ENCODE measurements at places on chromosomes 1 and 21.
A peak's percentile ranks its signal among the peaks of the same experiment; 100 is the strongest.

GRCh38 chr1:207811920-207812720, 60.3 kb downstream of the CD46 start:
- no peak for DNase-seq

DNA sequence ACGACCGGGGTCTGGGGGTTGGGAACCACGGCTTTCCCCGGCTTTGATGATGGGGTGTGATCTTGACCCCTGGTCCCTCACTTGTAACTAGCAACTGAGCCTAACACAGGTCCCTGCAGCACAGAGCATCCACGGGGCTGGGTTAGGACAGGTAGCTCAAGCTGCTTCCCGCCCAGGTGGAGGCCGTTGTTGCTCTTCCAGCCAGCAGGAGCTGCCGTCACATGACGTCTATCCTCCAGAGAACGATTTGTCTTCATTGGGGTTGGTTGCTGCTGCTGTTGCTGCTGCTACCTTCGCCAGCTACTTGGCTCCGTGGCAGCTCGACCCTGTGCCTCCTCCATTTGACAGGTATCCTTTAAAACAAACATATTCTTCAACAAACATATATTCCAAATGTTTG, 74.3 kb upstream of the ADAR start:
- no peak for DNase-seq

DNA sequence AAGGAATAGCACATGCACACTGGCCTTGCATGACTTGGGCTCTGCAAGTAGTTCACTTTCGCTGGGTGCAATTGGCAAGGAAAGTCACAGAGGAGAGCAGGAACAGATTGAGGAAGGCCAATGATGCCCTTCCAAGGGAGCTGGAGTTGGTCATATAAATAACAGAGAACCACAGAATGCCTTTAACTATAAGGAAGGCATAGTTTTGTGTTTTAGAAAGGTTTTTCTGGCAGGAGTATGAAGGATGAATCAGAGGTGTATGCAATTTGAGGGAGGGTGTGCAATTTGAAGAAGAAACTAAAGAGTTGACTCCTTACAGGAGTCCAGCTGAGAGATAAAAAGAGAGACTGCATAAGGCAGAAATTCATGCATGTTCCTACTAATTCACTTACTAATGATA, 112.1 kb downstream of the PHTF1 start:
- DNase-seq, result no peak

- DNase-seq, result no peak
These were observed 71.3 kb upstream of the TLR5 start for GRCh38 chr1:223214261-223214807.

DNA sequence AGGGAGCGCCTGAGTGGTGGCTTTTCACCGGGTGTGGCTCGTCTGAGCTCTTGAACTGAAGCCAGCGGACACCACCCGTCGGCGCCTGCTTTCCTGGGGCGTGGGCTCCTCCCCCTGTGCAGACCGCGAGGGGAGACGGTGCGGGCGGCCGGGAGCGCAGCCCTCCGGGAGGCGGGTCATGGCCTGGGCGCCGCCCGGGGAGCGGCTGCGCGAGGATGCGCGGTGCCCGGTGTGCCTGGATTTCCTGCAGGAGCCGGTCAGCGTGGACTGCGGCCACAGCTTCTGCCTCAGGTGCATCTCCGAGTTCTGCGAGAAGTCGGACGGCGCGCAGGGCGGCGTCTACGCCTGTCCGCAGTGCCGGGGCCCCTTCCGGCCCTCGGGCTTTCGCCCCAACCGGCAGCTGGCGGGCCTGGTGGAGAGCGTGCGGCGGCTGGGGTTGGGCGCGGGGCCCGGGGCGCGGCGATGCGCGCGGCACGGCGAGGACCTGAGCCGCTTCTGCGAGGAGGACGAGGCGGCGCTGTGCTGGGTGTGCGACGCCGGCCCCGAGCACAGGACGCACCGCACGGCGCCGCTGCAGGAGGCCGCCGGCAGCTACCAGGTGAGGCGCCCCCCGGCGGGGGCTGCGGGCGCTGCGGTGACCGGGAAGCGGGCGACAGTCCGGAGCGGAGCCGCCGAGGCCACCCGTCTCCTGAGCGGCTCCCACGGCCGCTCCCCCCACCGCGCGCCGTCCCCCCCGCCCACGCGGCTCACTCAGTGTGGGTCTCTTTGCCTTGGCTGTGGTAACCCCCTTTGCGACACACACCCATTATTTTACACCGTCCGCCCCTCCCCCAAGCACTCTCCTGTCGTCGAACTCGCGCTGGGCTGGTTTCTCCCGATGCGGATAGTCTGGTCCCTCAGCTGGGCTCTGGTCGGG, at the start of gene TRIM58:
TSS of gene TRIM58 (plus strand) at position 119 of the 916 bp plus-strand sequence. CDS start at position 179, 60 bp downstream.
- DNase-seq, result peak; percentile 97

GRCh38 chr21:33125680-33126375, 55.9 kb downstream of the OLIG1 start:
- DNase-seq, result no peak

- peak; percentile 27 for DNase-seq
These were observed 4.0 kb upstream of the SAMSN1 start for GRCh38 chr21:14550135-14550534.

- DNase-seq, result no peak
These were observed 125.8 kb downstream of the NFIA start for GRCh38 chr1:61208172-61208571.

DNA sequence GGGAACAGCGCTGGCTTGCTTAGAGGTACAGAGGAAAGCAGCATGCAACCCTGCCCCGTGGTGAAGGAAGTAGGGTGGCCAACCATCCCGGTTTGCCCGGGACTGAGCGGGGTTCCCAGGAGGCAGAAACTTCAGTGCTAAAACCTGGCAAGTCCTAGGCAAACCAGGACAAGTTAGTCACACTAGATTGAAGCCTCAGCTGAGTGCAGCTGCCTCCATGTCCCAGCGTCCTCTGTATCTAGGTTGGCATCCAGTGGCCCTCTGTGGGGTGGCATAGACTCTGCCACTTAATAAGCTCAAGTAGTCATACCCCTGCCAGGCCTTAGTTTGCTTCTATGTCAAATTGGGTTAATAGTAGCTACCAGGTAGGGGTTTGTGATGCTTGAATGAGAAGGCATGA, 67.1 kb downstream of the ATP2B4 start:
- DNase-seq, result no peak

DNA sequence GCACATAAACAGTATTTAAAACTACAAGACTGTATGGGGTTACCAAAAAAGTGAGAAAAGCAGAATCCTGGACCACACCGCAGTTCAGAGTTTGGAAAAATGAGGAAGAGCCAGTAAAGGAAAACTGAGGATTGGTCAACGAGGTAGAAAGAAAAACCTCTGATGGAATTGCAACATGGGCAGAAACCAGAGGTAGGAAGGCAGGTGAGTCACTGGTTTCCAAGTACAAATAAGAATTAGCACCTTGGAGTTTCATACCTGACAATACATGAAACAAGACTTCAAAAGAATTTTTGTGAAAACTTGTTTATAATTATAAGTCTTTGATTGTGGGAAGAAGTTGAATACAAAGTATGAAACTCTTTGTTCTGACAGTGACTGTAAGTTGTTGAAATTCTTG, 533.7 kb upstream of the DAB1 start:
- no peak for DNase-seq

Measured in hematopoietic multipotent progenitor cell treated with erythropoietin and hydrocortisone succinate and interleukin-3 and kit ligand, for 8 days (in vitro differentiated cells).